ENCODE measurements at places on chromosomes 7 and 10.

DNA sequence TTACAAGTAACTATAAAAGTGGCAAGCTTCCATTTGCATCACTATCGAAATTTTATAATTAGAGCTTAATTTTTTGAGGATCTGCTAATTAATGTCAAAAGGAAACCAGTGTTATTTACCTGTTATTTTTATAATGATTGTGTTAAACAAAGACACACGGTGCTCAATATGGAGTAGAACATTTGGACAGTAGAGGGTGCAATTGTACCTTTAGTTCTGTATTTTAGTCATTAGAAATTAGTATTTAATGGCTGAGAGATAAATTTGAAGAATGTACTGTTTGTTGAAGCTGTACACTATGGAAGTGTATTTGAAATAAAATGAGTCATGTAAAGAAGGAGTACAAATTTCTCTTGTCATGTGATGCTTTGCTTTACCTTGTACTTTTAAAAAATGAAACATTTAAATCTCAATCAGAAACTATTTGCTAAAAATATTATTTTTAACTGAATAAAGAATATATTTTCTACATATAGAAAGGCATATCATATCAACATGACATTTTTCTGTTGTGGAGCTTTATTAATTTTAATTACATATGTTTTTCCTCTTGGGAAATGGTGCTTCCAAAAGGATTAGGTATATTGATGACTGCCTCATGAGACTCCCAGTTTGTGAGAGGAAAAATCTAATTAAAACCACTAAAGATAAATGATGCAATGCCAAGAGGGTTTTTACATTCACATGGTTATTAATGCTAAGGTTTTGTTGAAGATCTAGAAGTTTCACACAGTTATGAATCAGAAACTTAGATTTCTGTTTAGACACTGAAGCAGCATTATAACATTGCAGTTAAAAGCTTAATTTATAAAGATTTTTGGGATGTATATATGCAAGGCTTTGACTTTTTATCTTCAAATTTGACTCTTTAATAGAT lies 10.4 kb upstream of the PRKG1 start:
- DNase-seq = no peak

DNA sequence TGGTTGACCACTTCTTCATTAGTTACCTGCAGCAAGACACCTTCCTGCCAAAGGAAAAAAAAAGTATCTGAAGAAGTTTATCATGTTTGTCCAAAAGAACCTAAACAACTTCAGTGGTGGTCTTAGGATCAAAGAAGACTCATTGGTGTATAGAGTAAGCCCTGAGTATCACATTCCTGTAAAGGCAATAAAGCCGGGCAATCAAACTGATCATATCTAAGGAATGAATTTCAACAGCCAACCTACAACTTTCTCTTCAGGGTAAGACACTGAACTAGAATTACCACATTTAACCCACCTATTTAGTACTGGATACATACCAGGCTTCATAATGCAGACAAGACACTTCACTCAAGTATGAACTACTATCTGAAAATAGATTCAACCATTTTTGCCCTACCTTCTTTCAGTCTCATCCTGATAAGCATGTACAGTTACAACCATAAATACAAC lies 10.1 kb downstream of the HNRNPA2B1 start:
- DNase-seq = no peak

DNA sequence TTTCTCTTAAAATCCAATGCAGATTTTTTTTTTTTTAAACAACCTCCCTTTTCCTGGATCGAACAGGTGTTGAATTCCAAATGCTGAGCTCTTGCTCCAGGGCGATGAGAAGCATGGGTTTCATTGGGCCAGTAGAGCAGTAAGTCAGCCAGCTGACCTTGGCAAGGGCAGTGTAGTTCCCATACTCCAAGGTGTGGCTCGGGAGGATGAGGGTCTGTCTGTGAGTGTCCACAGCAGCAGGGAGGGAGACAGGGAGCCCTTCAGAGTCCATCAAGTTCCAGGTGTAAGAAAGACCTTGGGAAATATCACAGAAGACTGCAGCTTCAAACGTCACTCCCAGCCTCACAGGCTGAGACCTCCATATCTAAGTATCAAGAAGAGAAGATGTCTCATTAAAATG lies 50.4 kb downstream of the PKD1L1 start:
- no peak for DNase-seq

- DNase-seq = no peak
These were observed 64.0 kb downstream of the MTPAP start for GRCh38 chr10:30284865-30285594.

DNA sequence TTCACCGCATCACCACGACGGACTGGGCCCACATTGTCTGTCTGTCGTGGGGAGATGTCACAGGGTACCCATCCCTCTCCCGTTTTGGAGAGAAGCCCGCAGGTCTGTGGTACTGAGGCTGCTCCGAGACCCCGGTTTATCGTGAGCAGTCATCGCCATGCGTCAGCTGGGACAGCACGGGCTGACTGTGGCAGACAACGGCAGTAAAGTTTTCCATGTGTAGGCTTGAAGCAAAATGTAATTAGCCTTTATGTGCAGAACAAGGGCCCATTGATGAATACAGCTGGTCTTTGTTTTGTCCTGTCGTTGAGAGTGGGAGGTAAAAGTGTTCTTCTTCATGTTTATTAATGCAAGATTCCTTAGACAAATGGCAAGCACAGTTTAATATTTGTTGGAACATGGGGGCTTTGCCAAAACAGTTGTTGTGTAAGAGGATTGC lies 167.4 kb upstream of the SH2B2 start:
- DNase-seq = peak; percentile 29

GRCh38 chr7:2148189-2148588 lies 84.6 kb downstream of the MAD1L1 start:
- no peak for DNase-seq

- no peak for DNase-seq
These were observed 182.5 kb downstream of the LRMDA start for GRCh38 chr10:75613685-75614504.

- no peak for DNase-seq
These were observed 544.5 kb upstream of the SORCS1 start for GRCh38 chr10:107708981-107709380.

- no peak for DNase-seq
These were observed 43.5 kb downstream of the STRA8 start for GRCh38 chr7:135277161-135277560.

DNA sequence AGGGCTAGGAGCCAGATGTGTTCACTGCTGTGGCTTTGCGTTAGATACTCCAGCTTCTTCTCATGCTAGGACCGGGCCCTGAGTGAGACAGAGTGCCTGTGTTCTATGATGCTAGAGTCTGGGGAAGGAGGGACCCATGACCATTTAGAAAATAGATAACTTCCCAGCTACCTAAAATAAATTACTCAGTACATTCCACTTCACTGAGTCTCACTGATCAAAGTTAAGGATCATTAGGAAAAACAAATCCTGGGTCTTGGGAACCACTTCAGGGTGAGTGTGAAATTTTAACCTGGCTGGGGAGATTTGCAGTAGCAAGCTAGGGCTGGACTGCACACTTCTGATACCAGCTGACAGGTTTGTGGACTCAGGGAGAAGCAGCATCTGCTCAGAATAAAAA lies 138.1 kb downstream of the EMX2 start:
- DNase-seq = no peak

GRCh38 chr7:44846816-44847508 lies 925 bp downstream of the H2AZ2 start:
- no peak for DNase-seq

DNA sequence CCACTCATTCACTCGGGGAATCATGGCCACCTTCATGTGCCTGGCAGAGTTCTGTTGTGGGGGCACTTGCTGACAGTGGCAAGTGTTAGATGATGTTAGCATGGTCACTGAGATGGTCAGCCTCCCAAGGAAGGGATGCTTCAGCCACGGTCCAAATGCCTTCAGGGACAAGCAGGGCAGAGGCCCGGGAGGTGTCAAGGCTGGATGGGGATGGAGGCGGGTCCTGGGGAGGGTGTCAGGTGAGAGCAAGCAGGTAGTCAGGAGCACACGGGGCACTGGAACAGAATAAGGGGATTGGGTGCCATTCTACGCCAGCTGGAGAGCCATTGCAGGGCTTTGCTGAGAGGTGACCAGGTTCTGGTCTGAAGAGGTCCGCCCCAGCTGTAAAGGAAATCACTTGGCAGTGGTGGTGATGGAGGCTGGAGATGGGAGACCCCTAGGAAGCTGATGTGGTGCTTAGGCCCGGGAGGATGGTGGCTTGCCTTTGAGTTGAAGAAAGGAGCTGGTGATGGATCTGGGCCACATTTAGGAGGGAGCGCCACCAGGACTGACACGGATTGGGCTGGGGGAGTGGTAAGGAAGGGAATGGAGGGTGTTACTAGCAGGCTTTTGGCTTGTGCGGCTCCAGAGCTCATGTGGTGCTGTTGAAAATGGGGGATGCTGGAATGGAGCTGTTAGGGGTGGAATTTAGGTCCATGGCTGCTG lies 24.1 kb downstream of the AGAP3 start:
- DNase-seq = no peak

- no peak for DNase-seq
These were observed 173.9 kb upstream of the SLC25A13 start for GRCh38 chr7:96495751-96496216.

GRCh38 chr7:111042842-111043241 lies 48.1 kb upstream of the LRRN3 start:
- DNase-seq = no peak

DNA sequence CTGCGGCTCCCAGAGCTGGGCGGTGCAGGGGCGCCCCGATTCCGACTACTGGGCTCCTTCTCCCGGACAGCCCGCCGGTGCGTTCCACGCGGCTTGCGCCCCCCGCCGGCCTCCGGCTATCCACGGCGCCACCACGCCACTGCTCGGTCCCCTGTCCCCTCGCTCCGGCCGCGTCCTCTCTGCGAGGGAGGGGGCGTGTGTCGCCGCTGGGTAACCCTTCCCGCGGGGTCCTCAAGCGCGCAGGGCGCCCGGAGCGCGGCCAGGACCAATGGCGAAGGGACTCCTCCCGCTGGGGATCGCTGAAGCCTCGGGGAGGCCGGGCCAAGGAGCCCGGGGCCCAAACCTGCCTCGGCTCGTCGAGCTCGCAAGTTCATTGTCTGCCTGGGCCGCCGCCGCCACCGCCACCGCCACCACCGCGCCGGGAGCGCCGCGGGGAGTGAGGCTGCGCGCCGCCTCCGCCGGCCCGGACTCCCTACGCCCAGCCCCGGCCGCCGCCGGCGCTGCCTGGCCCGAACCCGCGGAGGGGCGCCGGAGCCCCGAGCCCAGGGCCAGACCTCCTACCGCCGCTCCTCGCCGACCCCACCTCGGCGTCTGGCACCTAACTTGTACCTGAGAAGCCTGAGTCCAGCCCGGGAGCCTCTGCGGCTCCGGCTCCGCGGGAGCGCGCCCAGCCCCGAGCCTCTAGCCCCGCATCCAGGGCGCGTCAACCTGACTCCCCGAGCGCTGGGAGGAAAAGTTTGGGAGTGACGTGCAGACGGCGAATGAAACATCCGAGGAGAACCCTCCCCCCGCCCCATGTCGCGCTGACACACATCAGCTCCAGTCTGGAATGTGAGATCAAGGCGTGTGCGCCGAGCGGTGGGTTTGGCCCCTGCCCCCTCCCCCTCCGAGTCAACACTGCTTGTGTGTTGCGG lies at the start of gene CHST15:
Gene CHST15, minus strand, starts transcription at position 739 of the 914 bp plus-strand sequence. CDS start 47,386 bp downstream, outside the sequence.
- no peak for DNase-seq

DNA sequence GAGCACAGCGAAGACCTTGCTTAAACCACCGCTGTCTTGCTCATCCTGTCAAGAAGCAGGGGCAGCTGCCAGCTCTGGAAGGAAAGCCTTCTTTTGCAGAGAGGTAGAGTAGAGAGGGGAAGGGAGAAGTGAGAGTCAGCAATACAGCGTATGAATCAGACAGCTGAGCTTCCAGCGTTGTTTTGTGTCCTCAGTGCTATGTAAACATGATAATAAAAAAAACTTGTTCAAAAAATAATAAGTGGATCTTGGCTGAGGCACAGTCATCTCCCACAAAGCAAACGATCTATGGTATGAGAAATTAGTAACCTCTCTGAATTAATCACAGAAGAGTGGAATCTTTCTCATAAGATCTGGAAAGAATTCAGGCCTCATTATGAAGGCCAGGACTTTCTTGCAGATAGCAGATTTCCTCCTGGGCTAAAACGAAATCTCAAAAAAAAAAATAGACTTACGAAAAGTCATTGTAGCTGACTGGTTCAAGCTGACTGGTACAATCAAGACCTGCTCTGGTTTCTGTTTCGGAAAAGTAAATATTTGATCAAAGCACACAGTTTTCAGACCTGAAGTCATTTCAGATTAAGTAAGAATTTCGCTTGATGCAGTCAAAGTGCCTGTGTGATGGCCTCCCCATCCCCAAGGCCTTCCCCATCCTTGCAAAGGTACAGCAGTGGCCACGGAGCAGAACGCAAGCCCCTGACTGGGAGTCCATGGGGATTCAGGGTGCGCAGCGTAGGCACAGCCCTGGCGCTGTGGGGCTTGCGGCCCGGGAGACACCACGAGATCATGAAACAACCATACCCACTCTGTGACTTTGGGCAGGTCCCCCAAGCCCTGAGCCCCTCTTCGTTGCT lies 29.4 kb downstream of the CHST15 start:
- no peak for DNase-seq

DNA sequence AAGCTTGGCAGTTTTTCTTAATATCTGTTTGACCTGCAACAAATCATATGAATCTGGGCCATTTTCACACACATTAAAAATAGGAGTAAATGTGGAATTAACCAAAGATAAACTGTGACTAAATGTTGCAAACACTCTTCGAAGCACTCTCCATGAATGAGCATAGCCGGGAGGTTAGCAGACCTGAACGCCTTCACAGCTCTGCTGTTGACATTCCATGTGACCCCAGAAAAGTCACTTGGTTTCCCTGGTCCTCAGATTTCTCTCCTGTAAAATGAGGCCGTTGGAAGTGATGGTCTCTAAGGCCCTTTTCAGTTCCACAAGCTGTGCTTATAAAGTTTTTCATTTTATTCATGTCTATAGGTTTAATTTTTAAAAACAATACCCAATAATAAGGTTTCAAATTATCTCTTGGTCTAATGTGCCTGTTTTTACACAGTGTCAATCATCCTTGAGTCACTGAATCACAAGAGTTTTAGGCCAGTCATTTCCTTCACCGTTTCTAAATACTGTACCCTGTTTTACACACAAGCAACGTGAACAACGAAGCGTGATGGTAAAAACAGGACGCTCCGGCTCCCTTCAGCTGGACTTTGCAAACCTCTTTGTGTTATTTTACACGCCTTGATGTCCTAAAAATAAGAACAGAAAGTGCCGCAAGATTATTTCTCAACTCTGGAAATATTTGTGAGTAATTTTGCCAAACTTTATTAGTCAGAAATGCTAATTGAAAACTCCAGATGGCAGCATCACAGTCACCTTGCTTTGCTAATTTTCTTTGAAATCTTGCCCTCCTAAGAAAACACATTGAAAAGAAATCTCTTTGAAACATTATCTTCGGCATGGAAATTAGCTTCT lies 38.6 kb upstream of the MET start:
- no peak for DNase-seq

- DNase-seq = no peak
These were observed 45.6 kb downstream of the AUTS2 start for GRCh38 chr7:69643708-69644445.

DNA sequence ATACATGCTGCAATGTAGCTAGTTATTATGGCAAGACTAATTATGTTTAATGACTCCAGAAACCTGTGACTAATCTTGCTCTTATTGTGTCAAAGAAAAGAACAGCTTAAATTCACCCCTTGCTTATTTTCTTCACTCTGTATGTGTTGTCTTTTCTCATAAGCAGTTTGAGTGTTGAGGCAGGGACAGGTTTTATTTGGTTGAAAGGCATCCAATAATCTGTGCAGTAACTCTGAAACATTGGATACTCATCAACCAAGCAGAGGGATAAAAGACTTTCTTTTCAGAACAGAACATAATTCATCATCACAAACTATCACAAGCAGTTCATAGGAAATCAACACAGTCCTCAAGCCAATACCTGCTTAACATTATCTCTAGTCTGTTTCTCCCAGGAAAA lies 797.6 kb upstream of the MBL2 start:
- no peak for DNase-seq
